HT1080 (cell line): ENCODE measurements at places on chromosomes 13 and 19. TPM values are rescaled to one million over a fixed set of nuclear protein-coding genes. Genes with fewer than 3 reads are reported as not detected.
A peak's percentile ranks its signal among the peaks of the same experiment; 100 is the strongest.

SIGLEC14 gene
- total RNA-seq, result 1.4 and 1.8 TPM in 2 replicates

PGLYRP2 gene
- not detected in 2 replicates for total RNA-seq

GSX1 gene
- total RNA-seq, result not detected in 2 replicates

LGALS4 gene
- total RNA-seq, result 0.11 TPM in 1 of 2 replicates, not detected in the other

KLK10 gene
- total RNA-seq, result not detected in 2 replicates

TLE2 gene
- total RNA-seq, result 1.1 TPM in 1 of 2 replicates, not detected in the other

DNA sequence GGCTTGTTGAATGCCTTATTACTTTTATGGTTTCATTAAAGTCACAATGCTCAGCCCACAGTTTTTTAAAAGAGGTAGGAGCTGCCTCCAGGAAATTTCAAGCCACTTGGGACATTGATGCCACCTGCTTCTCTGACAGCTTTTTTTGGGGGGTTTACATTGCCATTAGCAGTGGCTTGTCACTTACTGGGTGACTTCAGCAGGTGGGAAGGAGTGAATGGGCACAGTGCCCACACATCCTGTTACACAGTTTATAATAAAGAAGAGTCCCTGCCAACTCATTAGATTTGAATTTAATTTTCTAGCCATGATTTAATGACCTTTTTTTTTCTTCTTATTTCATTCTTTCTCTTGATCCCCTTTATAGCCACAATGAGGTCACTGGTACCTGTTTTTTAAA, 61.0 kb downstream of the NHLRC3 start:
- DNase-seq, result no peak

DNA sequence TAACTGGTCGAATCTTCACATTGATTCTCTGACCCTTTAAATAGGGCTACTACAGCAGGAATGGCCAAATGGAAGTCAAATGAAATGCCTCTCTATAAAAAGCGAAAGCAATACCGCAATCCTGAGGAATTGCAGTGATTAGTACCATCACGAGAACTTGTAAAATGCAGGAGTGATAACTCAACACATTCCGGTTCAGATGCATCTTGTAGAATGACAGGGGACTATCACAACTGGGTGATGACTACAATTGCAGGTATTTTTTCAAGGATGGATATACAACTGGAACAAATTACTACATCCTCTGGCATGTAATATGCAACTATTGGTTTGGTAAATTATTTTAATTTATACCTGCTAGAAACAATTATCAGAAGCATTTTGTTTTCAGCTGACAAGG, 140.4 kb downstream of the PCDH20 start:
- DNase-seq, result no peak

DNA sequence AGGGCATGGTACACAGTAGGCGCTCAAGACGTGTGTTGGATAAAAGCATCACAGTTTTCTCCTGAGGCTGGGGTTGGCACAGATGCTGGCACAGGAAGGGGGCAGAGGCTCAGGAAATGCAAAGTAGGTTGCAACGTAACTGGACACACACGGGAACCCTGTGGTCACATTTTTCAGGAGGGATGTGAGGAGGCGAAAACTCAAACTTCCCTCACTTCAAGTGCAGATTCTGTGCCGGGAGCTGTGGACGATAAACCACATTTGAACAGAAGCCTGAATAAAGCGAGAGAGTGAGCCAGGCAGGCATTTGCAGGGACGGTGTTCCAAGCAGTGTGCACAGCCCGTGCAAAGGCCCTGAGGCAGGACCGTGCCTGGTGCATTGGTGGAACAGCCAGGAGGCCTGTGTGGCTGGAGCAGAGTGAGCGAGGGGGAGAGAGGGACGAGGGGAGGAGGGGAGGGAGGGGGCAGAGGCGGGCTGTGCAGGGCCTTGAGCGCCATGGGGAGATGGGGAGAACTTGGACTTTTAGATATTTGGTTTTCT, 40.3 kb downstream of the NFIC start:
- DNase-seq, result no peak

- DNase-seq, result no peak
These were observed 7.6 kb downstream of the DOHH start for GRCh38 chr19:3492919-3493318.

DNA sequence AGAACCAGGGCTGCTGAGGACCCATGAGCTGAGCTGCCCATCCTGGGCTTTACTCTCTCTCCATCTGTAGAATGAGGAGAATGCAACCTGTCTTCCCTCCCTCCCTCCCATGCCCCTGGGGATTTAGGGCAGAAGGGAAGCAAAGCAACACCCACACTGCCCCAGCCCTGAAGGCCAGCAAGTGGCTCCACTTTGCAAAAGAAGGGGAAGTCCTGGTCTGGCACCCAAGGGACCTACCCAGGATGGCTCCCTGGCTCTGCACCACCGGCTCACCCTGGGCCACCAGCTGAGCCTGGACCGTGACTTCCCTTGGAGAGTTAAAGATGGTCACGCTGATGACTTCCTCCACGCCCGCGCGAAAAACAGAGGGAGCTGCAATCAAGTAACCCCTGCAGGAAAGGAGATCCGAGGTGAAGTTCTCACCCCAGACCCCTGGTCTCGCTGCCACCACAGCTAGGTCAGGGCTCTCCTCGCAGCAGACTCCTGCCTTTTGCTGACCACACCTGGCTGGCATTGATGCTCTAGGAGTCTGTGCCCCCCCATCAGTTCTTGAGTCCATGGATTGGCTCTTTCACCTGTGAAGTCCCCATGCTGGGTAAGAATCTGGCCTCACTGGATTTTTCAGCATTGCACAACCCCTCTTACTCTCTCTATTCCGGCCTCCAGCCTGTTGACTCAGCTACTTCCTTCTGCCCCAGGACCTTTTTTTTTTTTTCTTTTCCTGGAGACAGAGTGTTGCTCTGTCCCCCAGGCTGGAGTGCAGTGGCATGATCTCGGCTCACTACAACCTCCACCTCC, 4.6 kb downstream of the CPAMD8 start:
- peak; percentile 68 for DNase-seq

DNA sequence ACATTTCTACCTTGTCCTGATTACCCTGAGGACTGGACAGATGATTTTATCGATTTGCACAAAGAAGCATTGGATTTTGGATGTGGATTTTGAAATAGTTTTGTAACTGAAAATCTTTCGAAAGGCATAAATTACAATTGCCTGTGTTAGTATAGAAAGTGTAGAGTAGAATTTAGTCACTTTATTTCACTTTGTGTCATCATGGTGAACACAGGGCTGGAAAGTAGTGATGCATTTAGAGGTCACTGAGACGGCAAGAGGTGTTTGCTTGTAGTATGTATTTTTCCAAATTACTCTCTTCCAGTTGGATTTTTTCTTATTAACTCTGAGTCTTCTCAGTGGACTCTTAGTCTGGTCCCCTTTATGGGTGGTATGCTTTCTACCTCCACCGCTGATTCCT, 326.0 kb downstream of the NALCN start:
- DNase-seq, result no peak

DNA sequence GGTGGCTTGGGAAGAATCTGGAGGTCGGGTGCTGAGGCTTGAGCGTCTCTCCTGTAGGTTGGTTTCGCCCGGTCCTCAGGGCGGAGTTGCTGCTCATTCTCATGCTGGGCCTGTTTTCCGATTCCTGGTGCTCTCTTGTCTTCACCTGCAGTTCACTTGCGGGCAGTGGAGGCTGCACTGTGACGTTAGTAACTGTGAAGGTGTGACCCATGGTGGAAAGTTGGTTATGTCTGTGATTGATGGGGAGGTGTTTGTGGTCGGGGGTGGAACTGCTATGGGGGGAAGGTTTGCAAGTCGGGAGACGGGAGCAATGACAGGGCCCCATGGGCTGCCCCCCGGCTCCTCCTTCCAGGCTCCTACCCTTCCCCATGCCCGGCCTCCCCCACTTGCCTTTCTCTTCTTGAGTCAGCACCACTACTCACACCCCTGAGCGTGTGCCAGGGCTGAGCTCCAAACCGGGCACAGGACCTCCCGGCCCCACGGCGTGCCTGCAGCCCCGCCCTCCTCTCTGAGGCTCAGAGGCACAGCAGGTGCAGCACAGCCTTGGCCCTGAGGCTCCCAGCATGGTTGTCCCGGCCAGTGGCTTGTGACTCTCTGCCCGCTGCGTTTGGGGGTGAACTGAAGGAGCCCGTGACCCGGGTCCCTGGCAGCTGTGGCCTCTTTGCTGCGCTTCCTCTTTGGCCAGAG, 79.1 kb downstream of the ATP11A start:
- no peak for DNase-seq

DNA sequence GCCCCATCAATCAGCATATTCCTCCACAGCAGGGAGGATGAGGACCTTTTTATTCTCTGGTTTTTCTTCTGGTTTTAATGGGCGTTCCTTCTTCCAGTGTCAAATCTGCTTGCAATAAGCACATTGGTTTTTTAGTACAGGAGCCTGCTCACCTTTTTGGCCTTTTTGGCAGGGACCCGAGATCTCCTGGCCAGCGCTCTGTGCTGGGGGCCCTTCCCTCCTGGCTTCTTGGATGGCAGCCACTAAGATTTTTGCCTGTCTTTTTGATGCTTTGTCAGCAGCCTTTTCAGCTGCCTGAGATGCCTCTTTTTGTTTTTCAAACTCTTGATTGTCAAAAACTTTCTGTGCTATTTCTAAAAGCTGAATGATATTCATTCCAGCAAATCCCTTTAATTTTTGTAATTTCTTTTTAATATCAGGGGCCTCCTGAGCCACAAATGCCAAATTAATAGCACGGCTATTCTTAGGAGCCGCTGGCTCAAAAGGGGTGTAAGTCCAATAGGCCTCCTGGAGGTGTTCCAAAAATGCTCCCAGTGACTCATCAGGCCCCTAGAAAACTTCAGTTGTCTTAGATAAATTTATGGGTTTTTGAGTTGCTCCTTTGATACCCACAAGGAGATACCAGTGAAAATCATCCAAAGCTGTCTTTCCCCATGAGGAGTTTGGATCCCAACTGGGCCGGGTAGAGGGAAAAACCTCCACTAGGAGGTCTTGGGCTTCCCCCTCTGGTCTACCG, 73.0 kb downstream of the ZNF100 start:
- DNase-seq, result no peak

DNA sequence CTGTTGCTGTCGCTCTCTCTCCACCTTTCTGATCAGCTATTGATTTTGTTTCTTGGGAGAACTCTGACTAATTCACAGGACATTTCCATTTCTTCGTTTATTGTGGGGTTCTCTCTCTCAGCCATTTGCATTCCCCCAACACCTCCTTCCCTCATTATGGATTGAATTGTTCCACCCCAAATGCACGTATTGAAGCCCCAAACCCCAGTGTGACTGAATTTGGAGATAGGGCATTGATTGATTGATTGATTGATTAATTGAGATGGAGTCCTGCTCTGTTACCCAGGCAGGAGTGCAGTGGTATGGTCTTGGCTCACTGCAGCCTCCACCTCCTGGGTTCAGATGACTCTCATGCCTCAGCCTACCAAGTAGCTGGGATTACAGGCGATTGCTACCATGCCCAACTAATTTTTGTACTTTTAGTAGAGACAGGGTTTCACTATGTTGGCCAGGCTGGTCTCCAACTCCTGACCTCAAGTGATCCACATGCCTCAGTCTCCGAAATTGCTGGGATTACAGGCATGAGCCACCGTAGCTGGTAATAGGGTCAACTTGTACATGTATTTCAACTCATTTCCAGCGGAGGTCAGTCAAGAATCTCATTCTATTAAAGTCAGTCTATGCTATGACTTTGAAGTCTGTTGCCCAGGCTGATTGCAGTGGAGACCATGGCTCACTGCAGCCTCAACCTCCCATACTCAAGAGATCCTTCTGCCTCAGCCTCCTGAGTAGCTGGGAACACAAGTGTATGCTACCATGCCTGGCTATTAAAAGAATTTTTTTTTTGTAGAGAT, 13.6 kb downstream of the NFILZ start:
- DNase-seq, result no peak
